Prostate gland (tissue), 2 donors: ENCODE measurements at places on chromosomes 12 and 14.
A peak's percentile ranks its signal among the peaks of the same experiment; 100 is the strongest.

- DNase-seq = no peak
These were observed 727.0 kb downstream of the C12orf50 start for GRCh38 chr12:87302126-87302745.

DNA sequence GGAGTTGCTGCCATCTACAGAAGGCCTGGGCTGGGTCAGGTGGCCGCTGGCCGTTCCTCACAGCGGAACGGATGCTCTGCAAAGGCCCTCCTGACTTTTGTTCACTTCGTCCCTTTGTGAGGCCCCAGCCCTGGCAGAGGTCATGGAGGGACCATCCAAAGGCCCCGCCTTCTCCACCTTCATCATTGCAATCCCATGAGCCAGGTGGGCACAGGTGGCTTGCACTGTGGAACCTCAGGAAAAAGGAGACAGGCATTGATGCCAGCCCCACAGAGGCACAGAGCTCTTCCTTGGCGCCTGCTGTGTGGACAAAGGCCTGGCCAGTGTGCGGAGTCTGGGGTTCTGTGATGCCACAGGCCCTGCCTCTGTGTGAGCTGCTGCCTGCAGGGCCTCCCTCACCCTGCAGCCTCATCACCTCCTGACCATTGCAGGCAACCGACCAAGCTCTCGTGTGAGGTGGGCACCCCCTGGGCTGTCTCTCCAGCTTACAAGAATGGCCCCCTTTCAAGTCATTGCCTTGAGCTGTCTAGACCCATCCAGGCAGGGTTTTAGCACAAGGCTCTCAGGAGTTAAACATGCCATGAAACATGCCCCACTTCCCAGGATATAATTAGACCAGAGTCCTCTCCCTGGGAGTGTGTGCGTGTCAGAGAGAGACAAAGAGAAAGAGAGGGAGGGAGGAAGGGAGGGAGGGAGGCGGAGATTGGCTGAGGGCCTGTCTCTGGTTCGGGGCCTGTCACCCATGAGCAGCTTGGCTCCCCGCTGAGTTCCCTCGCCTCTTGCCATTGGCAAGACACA is 19.3 kb downstream of the NFKBIA start:
- DNase-seq = peak; percentile 72

GRCh38 chr14:104384776-104385071 is 194.8 kb upstream of the C14orf180 start:
- no peak for DNase-seq

DNA sequence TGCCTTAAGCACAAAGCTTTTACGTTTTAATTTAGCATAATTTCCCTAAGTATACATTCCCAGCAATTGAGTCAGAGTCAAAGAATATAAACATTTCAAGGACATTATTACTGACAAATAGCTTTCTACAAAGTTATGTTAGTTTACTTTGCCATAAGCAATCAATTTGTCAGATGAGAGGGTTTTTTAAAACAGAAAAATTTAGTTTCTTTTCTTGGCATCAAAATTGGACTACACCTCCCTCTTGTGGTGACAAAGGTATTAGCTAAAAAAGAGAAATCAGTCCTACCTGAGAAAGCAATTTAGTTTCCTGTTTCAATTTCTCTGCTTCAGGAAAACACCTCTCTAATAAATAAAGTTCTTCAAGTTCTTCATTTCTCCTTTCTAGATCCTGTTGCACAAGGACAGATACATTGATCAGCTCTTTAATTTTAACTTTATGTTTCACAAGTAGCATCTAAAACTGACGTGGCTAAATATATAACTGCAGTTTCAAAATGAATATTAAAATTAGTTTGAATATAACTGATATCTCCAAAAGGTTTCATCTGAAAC is 39.9 kb downstream of the DNAI7 start:
- no peak for DNase-seq

GRCh38 chr12:18797604-18798003 is 59.7 kb downstream of the CAPZA3 start:
- no peak for DNase-seq

DNA sequence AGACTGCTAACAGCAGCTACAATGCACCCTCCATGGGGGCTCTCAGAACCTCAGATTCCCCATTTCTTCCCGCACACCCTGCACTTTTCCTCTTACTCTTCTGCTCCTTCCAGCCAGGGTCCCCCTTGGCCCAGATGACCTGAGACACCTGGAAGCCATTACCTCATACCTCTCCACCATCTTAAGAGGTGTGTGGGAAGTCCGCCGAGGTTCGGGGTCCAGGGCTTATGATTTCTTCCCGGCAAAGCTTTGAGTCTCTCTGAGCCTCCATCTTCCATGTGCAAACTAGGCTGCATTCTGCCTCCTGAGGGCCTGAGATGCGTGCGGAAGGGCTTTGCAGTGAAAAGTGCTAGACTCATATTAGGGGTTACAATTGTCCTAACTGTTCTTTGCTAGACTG is 5.3 kb downstream of the GSC start:
- no peak for DNase-seq
